ENCODE measurements at places on chromosomes 7 and 10. TPM values are rescaled to one million over a fixed set of nuclear protein-coding genes. Genes with fewer than 3 reads are reported as not detected.
A peak's percentile ranks its signal among the peaks of the same experiment; 100 is the strongest.

DNA sequence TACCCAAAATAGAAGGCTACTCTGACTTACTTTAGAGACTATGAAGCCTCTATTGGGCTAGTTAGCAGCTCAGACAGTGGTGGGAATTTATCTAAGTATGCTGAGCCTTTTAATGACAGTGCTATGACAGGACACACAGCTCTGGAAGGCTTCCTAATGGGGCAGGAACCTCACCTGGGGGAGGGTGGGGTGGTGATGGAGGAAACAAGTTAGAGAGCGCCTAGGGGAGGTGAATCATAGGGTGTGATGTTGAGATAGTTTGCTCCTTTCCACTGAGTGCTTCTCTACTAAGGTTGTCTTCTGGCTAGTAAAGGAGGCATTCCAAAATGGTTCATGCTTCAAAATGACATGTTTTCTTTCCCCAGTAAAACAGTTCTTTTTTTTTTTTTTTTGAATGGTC, 42.1 kb downstream of the PPP1R9A start:
- no peaks in the 10 kb centered on the region for H3K36me3 ChIP-seq
- H3K4me3 ChIP-seq, result no peak overlapping the region
- no peaks in the 10 kb centered on the region for H3K4me1 ChIP-seq
- DNase-seq, result no peak
- no peak overlapping the region for H3K27ac ChIP-seq

GRCh38 chr10:3782146-3782450, 2.9 kb downstream of the KLF6 start:
- peak overlapping the region; percentile 98 for H3K27ac ChIP-seq
- H3K4me3 ChIP-seq, result peak overlapping the region; percentile 97
- no peaks in the 10 kb centered on the region for H3K27me3 ChIP-seq
- peaks cover 57% of the 10 kb centered on the region for H3K4me1 ChIP-seq
- H3K36me3 ChIP-seq, result peaks cover 79% of the 10 kb centered on the region

DNA sequence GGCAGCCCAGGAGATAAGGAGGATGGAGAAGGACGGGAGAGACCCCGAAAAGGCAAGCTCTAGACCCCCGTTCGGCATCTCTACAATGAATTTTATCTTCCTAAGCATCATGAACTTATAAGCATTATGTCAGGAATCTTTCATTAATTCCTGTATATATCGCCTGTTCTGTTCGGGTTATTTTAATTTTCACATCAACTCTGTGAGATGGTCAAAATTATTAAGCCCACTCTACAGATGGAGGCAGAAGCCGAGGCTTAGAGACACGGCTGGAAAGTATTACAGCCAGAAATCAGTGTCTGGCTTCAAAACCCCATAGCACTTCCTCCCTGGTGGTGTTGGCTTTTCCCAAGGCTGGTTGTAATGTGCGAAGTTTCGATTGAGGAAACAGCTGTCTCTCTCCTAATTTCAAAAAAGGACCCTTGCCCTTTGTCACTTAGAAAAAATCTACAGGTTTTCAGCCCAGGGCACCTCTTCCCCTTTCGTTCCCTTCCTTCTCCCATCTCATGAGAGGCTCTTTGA, 1.5 kb upstream of the GRM8 start:
- H3K4me3 ChIP-seq, result peak overlapping the region; percentile 76
- H3K27ac ChIP-seq, result no peak overlapping the region
- H3K36me3 ChIP-seq, result no peaks in the 10 kb centered on the region
- peaks cover 12% of the 10 kb centered on the region for H3K4me1 ChIP-seq

DNA sequence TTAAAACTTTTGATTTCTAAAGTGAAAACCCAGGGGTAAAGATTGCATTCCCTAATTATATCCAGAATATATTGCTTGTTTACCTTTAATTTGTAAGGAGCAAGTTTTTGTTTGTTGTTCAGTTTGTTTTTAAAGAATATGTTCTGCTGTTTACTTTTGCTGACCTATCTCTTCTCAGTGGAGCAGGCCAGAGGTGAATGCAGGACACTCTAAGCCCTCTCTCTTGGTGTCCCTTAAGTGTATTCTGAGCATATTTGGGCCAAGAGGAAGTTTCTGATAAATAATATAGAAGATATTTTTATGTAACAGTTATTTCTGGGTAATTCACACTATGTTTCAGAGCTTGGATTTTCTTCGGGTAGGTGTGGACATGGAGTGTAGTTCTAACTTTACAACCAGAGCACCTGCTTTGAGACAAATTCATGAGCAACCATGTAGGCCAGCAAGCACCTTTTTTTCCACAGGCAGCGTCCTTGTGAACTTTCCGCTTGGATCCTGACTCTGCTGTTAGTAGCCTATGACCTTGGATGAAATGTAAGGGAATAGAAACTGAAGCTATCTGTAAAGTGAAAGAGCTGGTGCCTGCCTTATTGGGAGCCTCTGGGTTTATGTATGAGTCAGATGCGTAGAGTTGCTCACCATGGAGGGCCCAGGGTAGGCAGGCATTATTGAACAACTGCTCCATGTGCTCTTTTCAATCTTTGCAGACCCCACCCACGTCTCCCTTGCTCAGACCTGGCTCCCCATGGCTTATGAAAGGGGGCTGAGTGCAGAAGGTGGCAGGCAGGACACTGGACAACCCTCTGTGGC, 16.1 kb downstream of the OGDH start:
- DNase-seq, result peak; percentile 64
- peaks cover 72% of the 10 kb centered on the region for H3K36me3 ChIP-seq
- no peaks in the 10 kb centered on the region for H3K27me3 ChIP-seq
- H3K27ac ChIP-seq, result peak overlapping the region; percentile 91
- peaks cover 93% of the 10 kb centered on the region for H3K4me1 ChIP-seq

DNA sequence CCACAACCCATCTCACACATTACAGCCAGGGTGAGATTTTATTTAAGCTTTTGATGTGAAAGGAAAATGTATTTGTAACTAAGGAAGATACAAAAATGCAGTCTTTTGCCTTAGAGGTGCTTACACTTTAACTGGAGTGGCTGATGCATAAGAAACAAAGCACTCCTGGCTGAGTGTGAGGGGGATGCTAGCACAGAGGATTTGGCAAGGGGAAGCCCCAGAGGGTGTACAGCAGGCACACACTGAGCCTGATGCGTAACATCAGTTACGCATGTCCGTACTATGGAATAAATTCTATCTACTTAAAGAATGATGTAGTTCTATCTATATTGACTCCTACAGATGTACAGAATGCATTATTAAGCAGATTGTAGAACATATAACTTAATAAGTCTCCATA, 17.8 kb downstream of the GIMAP8 start:
- no peak overlapping the region for H3K4me3 ChIP-seq
- H3K27me3 ChIP-seq, result no peaks in the 10 kb centered on the region
- peaks cover 86% of the 10 kb centered on the region for H3K36me3 ChIP-seq
- DNase-seq, result no peak

DNA sequence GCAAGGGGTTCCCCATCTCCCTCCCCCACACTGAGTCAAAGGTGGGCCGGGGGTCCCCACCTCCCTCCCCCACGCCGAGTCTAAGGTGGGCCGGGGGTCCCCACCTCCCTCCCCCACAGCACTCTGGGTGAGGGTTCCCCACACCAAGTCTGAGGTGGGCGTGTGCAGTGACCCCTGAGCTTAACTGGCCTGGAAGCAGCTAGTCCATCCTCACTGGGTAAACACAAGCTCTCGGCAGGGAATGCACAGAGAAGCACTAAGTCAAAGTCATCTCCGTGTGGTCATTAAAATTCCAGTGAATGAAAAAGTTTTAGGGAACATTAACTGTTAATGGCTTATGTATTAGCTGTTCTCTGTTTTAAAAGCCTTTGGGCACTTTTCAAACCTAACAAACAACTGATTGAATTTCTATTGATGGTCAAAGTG, 43.7 kb upstream of the PRKAR1B start:
- H3K27me3 ChIP-seq, result no peaks in the 10 kb centered on the region
- DNase-seq, result no peak
- H3K27ac ChIP-seq, result no peak overlapping the region

GRCh38 chr10:26067680-26068079, 133.7 kb downstream of the MYO3A start:
- H3K27ac ChIP-seq, result no peak overlapping the region
- no peaks in the 10 kb centered on the region for H3K4me1 ChIP-seq
- H3K27me3 ChIP-seq, result no peaks in the 10 kb centered on the region
- no peaks in the 10 kb centered on the region for H3K36me3 ChIP-seq
- no peak overlapping the region for H3K4me3 ChIP-seq

GRCh38 chr10:75696536-75696935, 265.1 kb downstream of the LRMDA start:
- peaks cover 2% of the 10 kb centered on the region for H3K27me3 ChIP-seq
- H3K4me1 ChIP-seq, result no peaks in the 10 kb centered on the region
- H3K36me3 ChIP-seq, result no peaks in the 10 kb centered on the region

- H3K4me1 ChIP-seq, result peaks cover 36% of the 10 kb centered on the region
- peaks cover 4% of the 10 kb centered on the region for H3K36me3 ChIP-seq
- DNase-seq, result no peak
- H3K27me3 ChIP-seq, result no peaks in the 10 kb centered on the region
- H3K27ac ChIP-seq, result peak overlapping the region; percentile 87
These were observed 341 bp downstream of the GOT1 start for GRCh38 chr10:99430116-99430450.

GRCh38 chr10:98249134-98249533, 18.9 kb downstream of the LOXL4 start:
- H3K36me3 ChIP-seq, result peaks cover 21% of the 10 kb centered on the region
- H3K4me1 ChIP-seq, result no peaks in the 10 kb centered on the region
- no peak overlapping the region for H3K4me3 ChIP-seq
- H3K27ac ChIP-seq, result no peak overlapping the region

DNA sequence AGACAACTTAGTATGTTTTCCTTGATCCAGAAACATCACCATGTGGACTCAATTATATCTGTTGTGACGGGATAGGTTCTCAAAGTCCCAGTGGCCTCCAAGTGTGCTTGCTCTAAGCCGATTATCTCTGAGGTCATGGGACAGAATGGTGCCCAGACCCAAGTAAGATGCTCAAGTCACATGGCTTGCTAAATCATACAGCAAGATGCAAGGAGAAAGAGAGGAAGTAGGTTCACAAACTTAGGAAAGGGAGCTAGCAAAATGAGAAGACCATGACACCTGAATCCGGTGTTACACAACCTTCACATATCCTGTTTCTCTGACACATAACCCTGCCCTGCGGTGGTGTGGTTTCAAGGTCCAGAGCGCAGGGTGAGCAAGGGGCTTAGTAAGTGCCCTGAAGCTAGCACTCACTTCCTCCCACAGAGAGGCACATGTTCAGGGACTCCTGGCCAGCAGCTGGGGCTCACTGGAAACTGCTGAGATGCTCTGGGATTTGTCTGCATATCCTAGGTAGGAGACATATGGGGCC, 590.9 kb upstream of the ANKRD30A start:
- no peak for DNase-seq
- no peak overlapping the region for H3K27ac ChIP-seq
- no peaks in the 10 kb centered on the region for H3K27me3 ChIP-seq
- H3K4me3 ChIP-seq, result no peak overlapping the region
- no peaks in the 10 kb centered on the region for H3K4me1 ChIP-seq
- H3K36me3 ChIP-seq, result no peaks in the 10 kb centered on the region

DNA sequence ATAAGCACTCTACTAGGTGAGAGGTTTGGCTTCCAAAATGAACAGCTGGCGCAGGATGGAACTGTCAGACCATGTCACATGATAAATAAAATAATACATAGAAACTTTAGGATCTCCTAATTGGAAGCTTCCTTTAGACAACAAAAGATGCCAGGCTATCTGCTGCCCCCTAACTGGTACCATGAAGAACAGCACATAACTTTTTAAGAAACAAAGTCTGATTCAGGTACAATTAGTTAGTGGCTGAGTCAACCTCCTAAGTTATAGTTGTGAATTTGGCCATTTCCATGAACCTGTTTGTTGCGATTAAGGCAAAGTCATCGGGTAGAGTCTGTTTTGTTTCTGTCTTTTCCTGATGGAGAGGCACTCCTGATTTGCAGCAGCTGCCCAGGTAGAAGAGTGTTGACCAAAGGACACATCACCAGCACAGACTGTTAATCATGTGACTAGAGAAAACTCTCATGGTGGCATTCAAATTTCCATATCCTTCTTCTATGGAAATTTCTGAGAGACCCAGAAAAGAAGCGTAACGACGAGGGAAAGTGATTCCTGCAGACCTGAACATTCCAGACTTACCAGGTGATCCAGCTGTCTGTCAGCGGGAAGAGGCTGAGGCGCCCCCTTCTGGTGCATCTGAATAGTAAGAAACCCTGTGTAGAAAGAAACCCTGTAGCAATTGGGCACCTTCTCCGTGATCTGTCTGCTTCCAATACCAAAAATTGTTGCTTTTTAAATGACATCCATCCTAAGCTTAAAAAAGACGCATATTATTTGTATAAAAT, 8.6 kb upstream of the INHBA start:
- H3K36me3 ChIP-seq, result no peaks in the 10 kb centered on the region
- H3K4me1 ChIP-seq, result no peaks in the 10 kb centered on the region
- DNase-seq, result no peak
- H3K4me3 ChIP-seq, result no peak overlapping the region
- H3K27ac ChIP-seq, result no peak overlapping the region

Gene ASB15
- total RNA-seq, result not detected

Gene VAX1
- total RNA-seq, result not detected

Gene MRPS16
- 80.8 TPM for total RNA-seq

Gene SP8
- total RNA-seq, result not detected

Gene GDI2
- total RNA-seq, result 220 TPM

Data from activated CD4-positive, alpha-beta memory T cell treated with anti-CD3 and anti-CD28 coated beads, Interleukin-2, amount 10 ng/mL, durations not matched to agents 7 days and 5 days (primary cell).